D721Med (cell line): ENCODE measurements at places on chromosomes 3 and 15.

DNA sequence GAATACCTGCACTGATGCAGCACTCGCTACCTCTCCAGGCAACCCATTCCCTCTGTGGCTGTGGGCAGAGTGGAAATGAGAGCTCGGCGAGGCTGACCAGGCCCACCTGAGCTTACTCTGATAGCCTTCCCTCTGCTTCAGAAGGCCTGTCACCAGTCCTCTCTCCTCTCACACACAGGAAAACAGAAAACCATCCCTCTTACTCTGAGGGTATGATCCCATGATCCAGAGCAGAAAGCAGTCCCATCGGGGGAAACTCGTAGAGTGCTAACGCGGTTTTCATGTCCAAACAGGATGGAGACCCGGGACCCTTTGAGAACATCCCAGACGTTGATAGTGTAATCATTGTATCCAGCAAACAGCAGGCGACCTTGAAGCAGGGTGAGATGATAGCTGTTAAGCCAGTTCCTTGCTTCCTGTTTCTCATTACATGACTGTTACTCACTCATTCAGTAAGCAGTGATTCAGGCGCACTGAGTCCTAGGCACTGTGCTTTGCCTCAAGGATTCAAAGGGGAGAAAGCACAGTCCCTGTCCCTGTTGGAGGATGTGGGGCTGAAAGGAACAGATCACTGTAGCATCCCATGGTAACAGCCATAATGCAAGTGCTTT is 11.8 kb upstream of the BCL2L10 start:
- DNase-seq: no peak

DNA sequence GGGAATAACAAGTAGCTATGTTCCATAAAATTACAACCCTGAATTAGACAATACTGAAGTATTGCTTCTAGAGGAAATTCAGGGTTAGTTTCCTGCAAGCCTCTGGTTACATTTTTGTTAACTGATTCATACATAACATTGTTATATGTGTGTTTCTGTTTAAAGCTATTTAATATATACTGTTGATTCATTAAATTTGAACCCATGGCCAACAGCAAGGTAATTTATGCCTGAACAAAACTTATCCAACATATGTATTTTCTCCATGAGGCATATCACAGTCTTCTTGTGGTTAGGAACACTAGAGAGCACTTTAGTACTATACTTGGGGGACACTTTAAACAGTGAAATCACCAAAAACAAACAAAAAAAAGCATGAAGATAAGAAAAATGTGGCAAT is 47.7 kb upstream of the PTX3 start:
- no peak for DNase-seq

DNA sequence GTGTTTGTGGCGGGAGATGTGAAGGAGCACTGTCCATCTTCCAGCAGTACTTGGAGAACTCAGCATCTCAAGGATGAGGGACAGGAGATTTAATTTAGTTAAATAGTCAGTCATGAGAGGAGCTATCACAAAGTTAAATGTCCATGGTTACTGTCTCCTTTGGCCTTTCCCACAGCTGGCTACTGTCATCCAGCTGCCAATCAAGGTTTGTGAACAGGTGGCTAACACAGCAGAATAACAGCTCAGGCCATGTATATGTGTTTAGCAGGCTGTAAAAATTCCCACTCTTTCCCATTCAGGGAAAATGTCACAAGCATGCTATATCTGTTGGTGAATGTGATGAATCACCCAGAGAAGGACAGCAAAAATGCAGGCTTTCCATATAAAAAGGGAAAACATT is 120.5 kb downstream of the TMEM108 start:
- no peak for DNase-seq

DNA sequence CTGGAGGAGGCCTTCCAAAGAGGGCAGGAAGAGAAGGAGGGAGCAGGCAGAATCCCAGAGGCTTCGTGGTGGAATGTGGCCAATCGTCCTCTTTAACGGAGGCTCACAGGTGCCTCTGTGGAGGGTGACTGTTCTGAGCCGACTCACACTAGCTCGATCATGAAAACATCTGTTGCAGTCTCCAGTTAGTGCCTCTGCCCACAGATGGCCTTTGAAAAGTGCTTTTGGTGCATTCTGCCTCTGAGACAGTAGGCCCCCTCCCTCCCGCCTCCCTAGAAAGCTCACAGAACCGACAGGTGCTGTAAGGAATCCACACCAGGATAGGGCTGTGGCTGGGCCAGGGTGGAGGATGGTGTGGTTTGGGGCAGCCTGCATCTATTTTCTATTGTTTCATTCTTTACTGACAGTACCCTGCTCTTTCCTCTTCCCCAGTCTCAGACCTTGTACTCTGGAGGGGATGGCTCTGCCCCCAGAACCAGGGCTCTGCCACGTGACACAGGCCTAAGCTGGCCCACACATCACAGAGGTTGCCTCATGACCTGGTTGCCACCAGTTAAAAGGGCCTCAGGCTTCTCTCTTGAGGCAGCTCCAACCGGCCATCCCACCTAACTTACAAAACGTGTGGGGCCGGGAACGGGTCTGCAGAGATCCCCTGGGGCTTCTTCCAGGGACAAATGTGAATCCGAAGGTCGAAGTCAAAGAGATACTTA is 27.2 kb upstream of the PIGZ start:
- DNase-seq: no peak

GRCh38 chr3:162317046-162317445 is 820.4 kb downstream of the OTOL1 start:
- DNase-seq: no peak

DNA sequence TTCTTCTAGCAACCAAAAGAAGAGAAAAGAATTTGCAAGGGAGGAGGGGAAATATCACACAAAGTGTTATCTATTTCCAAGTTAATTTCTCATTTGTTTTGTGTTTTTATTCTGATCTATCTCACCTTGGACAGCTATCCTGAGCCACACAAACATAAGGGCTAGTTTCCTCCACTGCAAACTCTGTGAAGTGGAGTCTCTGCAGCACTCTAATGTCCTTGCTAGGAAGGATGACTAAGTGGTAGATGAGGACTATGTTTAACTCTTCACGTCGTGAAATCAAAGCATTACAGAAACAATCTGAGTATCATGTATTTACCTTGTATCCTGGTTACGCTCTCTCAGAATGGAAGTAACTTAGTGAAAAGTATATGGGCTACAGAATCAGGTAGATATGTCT is 33.9 kb upstream of the CHRM5 start:
- DNase-seq: no peak

- DNase-seq: no peak
These were observed 505.6 kb upstream of the THBS1 start for GRCh38 chr15:39075311-39075710.

DNA sequence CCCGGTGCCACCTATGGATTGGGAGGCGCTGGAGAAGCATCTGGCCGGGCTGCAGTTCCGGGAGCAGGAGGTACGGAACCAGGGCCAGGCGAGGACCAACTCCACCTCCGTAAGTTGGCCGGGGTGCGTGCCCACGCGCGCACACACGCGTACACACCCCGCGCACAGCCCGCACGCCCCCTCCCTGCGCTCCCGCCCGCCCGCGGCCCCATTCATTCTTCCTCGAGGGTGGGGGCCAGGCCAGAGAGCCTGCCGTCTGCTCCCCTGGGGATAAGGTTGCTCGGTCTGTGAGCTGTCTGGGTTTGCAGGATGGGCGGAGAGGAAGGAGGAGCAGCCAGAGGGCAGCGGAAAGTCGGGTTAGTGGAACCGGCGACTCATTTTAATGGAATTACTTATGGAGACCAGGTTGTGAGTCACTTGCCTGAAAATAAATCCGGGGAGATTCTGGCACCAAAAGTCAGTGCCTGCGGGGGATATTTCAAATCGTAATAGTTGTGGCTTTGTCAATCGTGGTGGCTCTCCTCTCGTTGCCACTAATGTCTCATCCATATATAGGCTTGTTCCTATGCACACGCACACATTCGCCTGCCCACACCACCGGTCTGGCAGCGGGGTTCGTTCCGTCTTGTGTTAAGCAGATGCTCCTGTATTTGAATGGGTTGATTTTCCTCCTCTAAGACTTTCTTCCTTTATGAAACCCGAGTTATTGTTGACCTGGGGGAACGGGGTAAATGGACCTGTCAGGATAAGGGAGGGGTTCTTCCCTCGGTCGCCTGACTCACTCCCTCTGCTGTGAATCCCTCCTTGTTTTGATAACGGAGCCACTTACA is 223.4 kb upstream of the IL12A start:
- no peak for DNase-seq

DNA sequence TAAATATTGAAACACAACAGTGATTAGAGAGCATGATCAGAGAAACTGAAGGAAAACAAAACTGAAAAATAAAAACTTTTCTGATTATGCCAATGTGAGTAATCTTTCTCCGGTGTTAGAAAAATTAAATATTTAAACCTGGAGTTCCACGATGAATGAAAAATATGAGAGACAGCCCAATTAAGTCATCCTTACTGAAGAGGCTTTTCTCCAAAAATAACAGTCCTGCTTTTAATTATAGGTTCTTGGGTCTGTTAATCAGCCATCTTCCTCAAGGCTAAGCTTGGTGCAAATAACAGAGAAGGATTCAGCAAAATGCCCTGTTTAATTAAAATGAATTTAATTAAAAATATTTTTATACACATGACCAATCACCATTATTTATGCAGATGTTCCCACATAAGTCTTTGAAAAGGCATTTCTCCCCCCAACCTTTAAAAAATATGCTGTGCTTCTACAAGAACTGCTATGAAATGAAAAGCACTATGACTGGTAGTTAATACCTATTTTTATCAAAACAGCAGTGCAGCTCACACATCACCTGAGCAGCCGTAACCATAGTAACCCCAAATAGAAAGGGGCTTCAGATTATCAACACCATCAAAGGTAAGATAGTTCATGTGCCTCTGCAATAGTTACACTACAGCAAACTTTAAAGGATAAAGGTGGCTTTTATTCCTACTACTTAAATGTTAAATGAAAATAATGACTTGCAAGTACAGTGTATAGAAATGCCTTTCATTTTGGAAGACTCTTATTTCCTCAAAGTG is 175.7 kb downstream of the SLC9A9 start:
- DNase-seq: no peak

DNA sequence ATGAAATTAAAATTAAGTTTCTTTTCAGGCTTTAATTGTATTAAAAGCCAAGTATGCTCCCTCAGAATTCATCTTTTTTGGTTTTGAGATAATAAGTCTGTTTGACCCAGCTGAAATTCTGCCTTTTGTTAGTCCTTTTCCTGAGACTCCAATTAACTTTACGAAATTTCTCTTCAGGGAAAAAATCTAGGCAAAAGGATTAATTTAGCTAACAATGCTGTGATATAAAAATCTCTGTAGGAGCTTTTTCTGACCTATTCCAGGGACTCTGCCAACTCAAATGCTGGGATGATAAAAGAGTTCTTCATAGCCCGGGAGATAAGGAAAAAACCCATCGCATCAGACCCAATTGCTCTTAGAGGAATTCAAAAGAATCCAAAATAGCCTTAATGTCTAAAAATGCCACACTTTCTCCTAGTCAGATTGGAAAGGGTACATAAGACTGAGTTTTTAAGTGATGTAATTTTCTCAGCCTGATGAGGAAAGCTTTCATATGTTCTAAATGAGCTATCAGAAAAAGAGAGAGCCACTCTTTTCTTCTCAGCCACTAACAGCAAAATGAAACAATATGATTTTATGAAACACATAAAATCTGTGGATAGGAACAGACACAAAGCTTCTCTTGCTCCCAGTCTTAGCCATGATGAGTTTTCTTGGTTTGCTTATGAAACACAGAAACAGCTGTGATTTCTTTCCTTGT is 405.1 kb downstream of the ROBO1 start:
- DNase-seq: no peak

GRCh38 chr3:132265028-132265427 is 52.2 kb upstream of the ACP3 start:
- no peak for DNase-seq

- no peak for DNase-seq
These were observed 91.4 kb upstream of the POU1F1 start for GRCh38 chr3:87367736-87368135.

DNA sequence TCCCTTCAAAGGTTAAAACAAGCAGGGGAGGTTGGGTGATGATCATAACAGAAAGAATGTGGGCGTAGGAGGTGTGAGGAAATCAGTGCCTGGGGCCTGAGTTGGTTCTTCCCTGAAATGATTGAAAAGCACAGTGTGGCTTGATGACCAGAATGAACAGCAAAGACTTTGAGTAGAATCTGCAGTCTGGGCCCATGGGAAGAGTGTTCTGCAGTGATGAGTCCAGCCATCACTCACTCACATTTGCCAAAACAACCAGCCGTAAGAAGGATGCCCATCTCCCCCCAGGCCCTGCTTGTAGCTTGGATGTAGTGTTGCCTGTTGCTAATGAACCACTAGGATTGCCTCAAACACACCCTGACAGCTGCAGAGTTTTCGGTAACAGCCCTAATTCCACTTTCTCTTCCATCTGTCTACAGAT is 67.9 kb downstream of the VGLL3 start:
- no peak for DNase-seq

DNA sequence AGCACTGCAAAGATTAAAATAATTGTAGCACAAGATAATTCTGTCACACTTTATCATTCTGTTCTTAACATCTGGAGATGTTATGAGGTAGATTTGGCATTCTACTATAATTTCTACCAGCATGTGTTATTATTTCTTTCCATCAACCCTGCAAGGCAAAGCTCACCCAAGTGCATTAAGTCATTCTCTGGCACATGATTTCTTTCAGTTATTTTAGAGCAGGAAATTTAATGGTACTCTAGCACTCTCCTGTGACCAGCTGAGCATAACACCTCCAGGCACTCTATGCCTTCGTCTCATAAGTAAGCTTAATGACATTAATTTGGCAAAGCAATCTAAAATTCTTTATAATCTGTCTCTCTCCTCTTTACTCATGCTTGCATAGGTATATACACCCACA is 300.2 kb upstream of the GPR149 start:
- DNase-seq: no peak

GRCh38 chr15:61141497-61142125 is 87.5 kb downstream of the RORA start:
- DNase-seq: no peak

- no peak for DNase-seq
These were observed 28.8 kb upstream of the GLCE start for GRCh38 chr15:69131362-69132220.

GRCh38 chr15:74038707-74039655 is 43.4 kb downstream of the GOLGA6A start:
- DNase-seq: peak; percentile 4

DNA sequence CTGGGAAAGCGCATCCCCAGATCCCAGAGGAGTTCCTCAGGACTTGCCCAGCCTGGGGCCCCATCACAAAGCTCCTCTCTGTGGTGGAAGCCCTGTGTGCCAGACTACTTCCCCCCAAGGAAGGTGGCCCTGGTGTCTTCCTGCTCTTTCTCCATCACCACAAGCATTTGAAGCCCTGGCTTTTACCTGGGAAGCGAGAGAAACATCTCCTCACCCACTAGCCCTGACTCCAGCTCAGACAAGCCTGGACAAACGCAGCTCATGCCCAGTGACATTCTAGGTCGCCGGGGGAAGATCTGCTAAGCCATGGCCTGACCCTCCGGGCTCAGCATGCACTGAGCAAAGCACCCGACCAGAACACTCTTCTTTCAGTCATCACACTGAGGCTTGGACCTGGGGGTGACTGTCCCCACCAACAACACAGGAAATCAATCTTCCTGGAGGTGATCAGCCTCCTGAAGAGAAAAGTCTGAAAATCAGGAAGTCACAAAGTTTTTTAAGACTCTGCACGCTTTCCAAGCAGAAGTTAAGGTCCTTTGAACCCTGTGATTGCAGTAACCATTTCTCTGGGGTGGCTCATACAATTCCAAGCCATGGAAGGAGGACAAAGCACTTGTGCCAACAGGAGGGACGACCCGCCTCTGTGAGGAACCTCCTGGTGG is 40.8 kb downstream of the KLHL25 start:
- DNase-seq: no peak
